ENCODE measurements at places on chromosomes 6 and 20. TPM values are rescaled to one million over a fixed set of nuclear protein-coding genes. Genes with fewer than 3 reads are reported as not detected.

DNA sequence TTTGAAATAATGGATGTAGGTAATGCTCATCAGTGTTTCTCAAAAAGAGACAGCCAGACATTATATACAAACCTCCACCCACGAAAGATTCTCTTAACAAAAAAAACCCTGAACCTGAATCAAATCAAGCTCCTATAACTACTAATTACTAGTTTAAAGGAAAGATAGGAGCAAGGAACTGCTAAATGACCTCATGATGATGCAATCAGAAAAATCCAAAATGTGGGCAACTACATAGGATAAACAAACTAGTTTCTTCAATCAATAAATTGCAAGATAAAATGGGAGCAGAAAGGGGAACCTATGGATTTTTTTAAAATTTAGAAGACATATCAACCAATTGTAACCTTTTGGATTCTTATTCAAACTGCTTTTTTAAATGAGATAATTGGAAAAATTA, 43.2 kb upstream of the TMEM30A start:
- DNase-seq, result no peak

- DNase-seq, result no peak
These were observed 22.7 kb upstream of the BMP2 start for GRCh38 chr20:6744805-6745204.

DNA sequence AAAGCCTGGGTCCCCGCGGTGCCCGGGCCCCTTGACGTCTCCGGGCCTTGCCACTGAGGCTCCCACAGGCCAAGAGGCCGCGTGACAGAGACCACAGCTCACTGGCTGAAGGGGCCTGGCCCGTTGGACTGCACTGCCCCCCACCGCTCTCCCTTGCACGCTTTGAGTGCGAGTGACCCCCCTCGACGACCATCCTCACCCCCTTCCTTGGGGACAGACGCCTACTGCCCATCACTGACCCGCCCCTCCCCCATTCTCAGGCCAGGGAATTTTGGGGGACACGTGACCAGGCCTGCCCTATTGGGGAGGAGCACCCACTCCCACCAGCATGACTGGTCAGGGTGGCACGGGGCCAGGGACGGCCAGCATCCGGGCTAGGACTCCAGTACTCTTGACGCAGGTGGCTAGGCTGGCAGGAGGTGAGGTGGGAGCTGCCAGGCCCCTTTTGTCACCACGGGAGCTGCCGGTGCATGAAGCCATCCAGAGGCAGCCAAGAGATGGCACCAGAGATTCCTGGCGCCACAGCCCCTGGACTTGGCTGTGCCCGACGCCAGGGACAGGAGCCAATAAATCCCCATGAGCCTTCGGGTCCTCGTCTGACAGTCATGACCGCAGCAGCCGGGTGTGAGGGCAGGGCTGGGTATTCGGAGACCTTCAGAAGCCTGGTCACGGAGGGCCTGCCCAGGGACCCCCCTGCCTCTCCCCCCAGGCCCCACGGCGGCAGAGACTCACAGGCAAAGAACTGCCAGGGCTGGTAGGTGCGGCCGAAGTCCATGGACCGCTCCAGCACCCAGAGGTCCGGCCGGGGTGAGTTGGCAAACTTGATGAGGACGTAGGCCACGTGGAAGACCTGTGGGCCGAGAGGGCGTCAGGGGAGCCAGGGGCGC, 14.5 kb downstream of the LAMA5 start:
- DNase-seq, result no peak

- DNase-seq, result no peak
These were observed 20.6 kb upstream of the VEGFA start for GRCh38 chr6:43749461-43749860.

DNA sequence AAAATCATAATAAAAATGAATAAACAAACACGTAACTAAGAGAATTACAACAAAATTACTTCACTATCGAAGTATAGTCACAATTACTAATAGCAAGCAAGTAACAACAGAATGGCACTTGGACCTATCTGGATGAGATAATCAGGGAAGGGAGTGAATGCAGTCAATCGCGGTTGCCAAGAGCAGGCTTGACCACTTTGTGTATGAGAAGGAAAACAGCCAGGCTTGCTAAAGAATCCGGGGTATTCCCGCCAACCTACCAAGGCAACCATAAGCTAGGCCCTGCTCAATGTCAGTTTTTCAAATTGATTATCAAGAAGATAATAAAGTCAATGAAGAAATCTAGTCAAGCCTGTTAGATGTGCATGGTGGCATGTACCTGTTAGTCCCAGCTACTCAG, 39.7 kb downstream of the PXDC1 start:
- no peak for DNase-seq

GRCh38 chr6:37696841-37697662, 631 bp downstream of the MDGA1 start:
- DNase-seq, result no peak

DNA sequence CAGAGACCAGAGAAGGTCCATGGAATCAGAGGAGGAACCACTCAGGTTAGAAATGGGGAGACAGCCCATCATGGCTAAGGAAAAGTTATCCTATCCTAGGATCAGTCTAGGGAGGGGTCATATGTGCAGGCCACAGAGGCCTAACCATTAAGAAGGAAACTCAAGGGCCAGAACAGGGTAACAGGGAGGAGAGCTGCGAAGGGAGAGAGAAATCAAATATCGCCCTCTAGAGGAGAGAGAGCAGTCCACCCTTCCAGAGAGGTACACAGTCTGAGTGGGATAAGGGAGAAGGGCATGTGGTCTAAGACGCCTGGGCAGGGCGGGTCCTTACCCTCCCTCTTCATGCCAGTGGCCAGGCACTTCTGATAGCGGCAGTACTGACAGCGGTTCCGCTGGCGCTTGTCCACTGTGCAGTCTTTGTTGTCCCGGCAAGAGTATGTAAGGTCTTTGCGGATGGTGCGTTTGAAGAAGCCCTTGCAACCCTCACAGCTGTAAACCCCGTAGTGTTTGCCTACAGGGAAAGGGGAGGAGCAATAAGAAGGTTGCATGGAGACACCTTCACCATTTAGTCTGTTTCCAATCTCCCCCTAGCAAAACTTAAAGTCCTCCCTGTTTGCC, 2.9 kb downstream of the RXRB start:
- DNase-seq, result peak; percentile 93

- DNase-seq, result no peak
These were observed 8.1 kb upstream of the AHI1 start for GRCh38 chr6:135505648-135506047.

GRCh38 chr6:19268117-19268516, 569.1 kb upstream of the ID4 start:
- DNase-seq, result no peak

- no peak for DNase-seq
These were observed 846.4 kb upstream of the EYS start for GRCh38 chr6:66553441-66553840.

The AIF1 gene
- total RNA-seq, result not detected

The FAXC gene
- total RNA-seq, result 27.7 TPM

The CAP2 gene
- total RNA-seq, result 21.3 TPM

The CNR1 gene
- total RNA-seq, result 1.7 TPM

The PMEPA1 gene
- total RNA-seq, result 2.4 TPM

The TMEM74B gene
- total RNA-seq, result 3.9 TPM
